ENCODE measurements at places on chromosomes 6 and 20.

DNA sequence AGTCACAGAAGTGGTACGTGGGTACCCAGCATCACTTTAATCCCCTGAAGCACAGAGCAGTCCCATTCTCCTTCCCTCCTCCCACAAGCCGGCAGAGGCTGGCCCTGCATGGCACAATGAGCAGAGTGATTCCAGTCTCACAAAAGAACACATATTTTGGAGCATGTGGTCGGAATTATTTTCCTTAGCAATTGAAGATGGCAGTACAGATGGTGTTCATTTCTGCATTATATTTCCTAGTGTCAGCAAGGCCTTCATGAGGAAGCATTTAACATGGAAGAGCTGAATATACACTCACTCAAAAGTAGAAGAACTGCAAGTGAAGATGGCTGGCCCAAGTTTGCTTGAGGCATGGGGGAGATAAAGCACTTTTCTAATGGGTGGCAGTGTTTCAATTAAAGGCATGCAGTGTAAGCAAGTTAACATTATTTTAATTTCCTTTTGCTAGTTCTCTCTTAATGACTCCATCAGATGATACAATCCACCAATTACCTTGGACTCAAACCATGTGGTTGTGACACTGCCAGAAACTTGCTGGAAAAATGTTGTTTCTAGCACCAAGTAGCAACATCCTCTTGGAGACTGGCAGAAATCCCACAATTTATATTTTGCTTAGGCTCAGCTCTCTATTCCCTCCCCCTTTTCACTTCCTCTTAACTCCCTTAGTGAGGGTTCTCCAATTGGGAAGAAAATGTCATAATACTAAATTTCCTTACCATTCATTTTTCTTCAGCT lies 74.4 kb downstream of the ARHGAP18 start:
- DNase-seq: peak; percentile 57

DNA sequence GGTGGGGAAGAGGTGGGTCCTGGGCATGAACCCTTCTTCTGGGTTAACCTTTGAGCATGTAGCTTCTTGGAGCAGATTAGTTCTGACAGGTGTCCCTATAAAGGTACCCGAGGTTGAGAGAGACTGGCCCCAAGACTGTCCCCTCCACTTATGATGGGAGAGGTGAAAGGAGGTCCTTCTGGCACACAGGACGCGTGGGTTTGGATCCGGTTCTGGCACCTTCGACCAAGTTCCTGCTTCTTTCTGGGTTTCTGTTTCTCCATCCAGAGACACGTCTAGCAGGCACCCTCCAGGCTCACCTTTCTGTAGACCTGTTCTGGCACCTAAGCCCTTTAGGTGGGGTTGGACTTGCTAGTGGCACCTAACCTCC lies 4.1 kb downstream of the PAX1 start:
- no peak for DNase-seq

DNA sequence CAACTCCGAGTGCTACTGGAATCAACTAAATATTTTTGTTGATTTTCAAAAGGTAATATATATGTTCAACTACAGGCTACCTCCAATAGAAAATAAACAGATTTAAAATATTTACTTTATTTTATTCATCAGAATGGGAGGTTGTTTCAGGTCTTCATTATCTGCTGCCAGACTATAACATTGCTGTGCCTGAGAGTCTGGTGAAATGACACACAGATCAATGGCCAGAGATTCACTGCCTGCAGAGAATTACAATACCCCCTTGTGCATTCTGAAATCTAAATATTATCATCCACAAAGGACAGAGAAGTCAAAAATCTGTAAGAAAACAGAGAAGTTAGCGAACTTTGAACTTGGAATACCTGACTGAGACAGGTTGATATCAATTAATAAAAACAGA lies 667.8 kb upstream of the GJE1 start:
- no peak for DNase-seq

DNA sequence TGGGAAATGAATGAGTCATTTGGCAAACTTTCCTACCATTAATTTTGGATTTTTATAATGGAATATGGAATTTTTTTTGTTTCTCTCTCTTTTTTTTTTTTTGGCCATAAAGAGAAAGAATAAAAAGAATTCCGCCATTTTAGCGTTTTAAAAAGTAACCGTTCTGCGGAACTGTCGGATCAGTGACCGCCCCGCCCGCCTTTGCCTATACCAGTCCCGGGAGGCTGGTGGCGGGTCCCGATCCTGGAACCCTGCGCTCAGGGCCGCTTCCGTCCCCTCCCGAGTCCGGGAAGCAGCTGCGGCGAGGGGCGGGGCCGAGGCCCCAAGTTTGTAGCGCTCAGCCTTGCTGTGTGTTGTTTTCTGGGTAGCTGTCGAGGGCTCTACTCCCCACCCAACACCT lies 609 bp downstream of the L3MBTL1 start:
- DNase-seq: no peak

DNA sequence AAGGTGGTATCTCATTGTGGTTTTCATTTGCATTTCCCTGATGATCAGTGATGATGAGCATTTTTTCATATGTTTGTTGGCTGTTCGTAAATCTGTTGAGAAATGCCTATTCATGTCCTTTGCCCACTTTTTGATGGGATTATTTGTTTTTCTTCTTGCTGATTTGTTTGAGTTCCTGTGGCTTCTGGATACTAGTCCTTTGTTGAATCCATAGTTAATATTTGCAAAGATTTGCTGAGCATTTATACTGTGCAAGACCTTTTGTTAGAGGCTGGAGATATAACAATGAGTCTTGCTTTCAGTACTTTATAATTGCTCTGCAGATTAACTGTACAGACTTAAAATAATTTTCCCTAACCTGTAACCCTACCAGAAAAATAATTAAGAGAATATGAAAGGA lies 35.6 kb downstream of the PDE7B start:
- no peak for DNase-seq

DNA sequence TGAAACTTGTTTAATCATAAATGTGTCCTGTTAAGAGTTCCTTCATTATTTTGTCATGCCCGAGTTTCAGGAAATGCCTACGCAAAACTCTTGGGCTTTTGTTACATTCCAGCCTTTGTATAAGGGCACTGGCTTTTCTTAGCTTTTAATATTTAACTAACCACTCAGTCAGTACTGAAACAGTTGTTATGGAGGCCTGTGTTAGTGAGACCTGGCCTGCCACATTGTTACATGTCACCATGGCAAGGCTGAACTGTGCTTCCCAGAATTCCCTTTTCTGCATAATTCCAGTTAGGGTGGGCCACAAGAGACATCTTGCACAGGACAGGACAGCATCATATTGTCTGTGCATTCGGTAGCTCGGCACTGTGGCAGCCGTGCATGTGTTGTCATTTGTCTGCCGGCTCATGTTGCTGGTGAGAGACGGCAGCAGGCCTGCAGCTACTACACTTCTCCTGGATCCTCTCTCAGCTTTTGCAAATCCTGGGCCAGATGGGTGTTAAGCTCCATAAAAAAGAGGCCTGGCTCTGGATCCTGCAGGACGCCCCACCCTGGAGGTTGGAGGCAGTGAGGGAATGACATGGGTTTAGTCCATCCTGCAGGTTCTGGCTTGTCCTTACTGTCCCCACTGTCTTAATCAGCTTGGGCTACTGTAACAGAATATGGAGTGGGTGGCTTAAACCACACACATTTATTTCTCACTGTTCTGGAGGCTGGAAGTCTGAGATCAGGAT lies 128.8 kb upstream of the DTNBP1 start:
- no peak for DNase-seq

DNA sequence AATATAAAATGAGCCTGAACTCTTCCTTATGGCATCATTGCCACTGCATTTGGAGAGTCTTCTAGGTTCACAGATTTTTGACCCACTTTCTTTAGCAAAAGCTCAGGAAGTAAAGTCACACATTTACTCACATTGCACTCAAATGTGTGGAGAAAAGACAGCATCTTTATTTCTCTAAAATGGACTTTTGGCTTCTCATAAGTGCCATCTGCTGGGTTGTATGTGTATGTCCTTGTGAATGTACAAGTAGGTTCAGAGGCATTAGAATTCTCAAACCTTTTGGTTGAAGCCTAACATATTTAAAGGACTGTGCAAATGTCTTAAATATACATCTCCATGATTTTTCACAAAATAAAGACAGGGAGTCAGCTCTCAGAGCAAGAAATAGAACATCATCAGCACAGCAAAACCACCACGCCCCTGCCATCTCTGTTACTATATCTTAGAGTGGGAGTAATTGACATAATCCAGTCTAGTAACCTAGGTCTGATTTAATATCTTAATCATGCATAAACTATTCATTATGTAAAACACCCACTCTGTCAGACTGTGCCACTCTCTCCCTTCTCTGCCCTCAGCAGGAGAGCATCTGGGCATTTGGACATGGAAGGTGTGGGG lies 42.2 kb upstream of the SPTLC3 start:
- DNase-seq: peak; percentile 18

GRCh38 chr6:121040831-121041230 lies 293.4 kb downstream of the TBC1D32 start:
- DNase-seq: no peak

GRCh38 chr20:8601542-8601912 lies 467.4 kb upstream of the PLCB4 start:
- no peak for DNase-seq

DNA sequence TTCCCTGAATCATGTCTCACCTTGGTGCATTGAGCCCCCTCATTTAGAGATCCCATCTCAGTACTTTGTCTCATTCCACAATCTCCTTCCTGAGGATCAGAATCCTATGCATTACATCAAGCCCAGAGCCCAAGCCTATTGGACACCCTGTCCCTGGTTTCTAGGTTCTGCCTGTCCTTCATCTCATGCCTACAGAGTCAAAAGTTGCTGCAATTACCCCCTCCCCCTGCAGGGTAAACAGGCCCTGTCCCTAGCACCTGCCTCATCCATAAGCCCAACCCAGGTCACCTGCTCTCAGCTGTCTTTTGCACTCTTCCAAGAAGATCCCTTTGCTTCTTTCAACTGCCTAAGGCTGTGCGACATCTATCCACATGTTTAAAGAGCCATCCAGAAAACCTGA lies 93.9 kb downstream of the SPTLC3 start:
- no peak for DNase-seq

DNA sequence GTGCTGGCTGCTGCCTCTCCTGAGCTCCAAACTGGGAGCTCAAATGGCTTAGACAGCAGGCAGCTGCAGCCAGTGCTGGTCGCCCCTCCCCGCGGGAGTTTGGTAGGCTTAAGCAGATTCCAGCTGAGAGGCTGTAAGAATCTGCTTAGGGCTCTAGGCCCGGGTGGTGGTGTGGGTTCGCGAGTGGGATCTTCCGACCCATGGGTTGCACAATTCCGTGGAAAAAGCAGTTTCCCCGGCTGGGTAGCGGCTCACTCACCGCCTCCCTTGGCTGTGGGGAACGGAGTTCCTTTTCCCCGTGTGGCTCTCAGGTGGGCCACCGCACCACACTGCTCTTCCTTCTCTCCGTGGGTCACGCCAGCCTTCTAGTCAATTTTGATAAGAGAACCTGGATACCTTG lies 232.5 kb downstream of the PKHD1 start:
- no peak for DNase-seq

DNA sequence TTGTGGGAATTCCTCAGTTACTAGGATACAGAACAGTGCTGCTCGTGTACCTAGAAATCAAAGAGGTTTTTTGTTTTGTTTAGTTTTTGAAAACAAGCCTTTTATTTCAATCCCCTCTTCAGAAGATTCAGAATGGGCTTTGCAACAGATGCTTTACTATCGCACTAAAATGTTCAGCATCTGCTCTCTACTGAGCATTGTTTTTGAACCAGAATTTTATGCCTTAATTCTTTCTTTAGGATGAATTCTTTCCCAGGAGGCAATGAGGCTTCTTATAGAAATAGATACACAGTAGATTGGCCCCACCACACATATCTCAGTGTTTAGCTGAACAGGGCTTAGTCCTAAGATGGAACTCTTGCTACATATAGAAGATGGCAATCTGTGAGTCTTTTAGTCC lies 95.9 kb upstream of the SPACA1 start:
- no peak for DNase-seq

- no peak for DNase-seq
These were observed 10.7 kb downstream of the PSMG4 start for GRCh38 chr6:3269281-3269975.

DNA sequence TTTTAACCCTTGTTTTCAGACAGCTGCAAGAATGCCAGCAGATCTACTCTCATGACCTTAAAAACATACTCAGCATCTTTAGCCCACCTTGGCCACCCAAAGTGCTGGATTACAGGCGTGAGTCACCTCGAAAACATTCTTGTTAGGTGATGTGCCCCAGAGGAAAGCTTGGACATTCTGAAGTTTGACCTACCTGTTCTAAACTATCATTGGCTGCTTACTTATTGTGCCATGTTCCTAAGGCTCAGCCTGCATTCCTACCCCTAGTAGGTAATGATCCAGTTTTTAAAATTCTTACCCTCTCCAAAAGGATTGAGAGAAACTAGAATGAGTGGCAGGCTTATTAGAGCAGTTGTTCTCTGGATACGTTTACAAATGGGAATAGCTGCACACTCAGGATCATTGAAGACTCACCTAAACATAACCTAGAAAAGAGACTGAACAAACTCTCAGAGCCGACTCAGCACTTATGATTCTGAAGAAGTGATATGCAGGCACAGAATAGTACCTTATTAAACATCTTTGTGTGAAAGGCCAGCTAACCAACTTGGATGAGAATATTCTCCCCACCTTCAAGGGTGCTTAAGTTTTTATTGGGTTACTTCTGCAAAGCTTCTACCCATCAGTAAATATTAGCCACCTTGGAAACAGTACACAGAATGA lies 362.1 kb downstream of the NRN1 start:
- DNase-seq: no peak

DNA sequence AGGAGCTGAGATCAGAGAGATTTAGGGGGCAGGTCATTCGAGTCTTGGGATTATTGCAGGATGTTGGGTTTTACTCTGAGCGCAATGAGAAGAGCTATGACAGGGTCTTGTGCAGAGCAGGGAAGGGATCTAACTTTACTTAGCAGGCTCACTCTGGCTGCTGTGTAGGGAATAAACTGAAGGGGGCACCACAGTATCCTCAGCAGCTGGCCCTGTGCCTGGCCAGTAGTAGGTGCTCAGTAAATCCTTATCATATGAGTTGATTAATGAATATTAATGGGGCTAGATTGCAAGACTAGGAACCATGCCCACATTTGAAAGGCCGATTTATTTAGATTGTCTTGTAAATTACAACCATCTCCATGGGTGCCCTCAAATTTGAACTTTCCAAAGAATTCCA lies 4.6 kb upstream of the MDGA1 start:
- DNase-seq: no peak

DNA sequence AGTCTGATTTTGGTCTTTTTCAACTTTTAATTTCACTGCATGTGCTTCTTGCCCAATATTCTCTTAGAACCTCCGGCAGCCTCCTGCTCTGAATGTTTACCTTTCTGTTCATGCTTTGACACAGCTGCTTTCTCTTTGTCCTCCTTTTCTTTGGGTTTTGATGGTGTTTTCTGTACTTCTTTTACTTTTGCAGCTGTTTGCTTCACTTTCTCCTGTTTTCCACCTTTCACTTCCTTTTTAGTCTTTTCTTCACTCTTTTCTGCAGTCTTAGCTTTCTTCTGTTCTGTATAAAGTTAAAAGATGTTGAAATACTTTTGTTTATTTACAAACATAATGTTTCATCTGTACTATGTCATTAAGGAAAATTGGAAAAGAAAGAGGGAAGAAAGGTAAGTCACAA lies 133.1 kb downstream of the TRDN start:
- no peak for DNase-seq

- DNase-seq: no peak
These were observed 57.5 kb downstream of the FOXC1 start for GRCh38 chr6:1667012-1667804.
